ENCODE measurements at places on chromosomes 1 and 21.

DNA sequence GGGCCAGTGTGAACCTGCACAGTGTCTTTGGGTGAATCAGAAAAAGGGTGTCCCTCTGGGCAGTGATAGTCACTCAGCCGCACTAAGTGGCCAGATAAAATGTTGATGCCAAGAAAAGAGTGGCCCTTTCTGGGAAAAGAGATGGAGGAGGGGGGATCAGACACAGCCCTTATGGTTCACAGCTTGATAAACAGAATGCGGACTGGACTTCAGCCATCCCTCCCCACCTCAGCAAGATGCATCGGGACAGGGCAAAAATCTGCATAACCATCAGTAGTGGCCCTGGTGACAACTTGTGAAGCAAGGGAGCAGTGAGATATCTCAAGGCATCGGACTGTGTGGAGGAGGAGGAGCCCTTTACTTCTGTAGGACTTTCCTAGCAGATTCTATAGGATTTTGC lies 353.8 kb upstream of the PLXNA2 start:
- no peak for DNase-seq

GRCh38 chr1:46996659-46997281 lies 26.7 kb upstream of the CYP4X1 start:
- DNase-seq, result no peak

- no peak for DNase-seq
Observed at GRCh38 chr1:31640964-31641363, 3.7 kb downstream of the PEF1 start.

DNA sequence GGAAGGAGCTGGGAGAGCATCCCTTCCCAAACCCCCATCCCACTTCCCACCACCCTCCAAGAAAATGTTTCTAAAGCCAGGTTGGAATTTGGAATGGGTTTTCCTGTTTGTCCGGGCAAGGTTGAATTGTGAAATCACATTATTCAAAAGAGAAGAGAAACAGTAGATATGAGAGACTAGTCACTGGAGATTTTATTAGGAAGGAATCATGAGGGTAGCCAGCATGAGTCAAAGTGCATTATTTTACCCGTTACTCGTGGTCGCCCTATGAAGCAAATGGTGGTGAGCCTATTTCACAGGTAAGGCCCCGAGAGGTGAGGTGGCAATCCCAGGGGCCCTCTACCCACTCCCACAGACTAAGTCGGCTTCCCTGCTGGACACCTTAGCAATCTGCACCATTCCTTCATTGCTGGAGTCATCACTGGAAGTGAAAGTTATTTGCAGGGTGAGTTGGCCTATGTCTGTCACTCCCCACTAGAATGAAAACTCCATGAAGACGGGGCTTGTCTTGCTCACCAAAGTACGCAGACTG lies 52.8 kb downstream of the TOMM20 start:
- peak; percentile 62 for DNase-seq

GRCh38 chr1:11535316-11535715 lies 56.4 kb downstream of the DISP3 start:
- DNase-seq, result no peak

DNA sequence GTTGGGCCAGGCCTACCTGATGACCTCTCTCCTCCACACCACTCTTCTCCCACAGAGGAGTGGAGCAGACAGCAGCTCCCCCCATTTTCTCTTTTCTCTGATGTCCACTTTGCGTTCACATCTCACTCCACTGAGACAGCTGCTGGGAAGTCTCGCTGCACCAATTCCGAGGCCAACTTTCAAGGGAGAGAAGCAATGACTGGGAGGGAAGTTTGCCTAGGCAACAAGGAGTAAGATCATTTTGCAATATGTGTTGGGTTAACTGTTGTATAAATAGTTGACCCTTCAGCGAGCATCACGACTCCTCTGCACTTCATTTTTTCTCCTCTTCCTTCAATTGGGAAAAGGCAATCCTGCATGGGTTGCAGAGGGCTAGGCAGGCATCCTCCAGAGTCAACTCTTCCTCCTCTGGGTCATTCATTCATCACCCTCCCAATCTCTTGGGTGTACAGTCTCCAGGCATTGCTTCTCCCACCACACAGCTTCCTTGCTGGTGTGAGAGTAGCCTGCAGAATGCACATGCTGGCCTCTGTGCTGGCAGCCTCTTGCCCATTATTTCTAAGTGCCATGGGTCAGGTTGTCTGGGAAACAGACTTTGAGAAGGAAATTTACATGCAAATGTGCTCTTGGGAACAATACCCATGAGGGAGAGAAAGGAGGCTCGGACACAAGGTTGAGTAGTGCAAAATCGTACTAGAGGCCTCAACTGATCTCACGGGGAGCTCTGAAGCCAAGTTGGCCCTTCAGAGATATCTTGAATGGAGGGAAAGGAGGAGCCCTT lies 75.8 kb upstream of the BCAR3 start:
- DNase-seq, result no peak

- DNase-seq, result no peak
Observed at GRCh38 chr21:28590676-28591075, 402.0 kb downstream of the LTN1 start.

DNA sequence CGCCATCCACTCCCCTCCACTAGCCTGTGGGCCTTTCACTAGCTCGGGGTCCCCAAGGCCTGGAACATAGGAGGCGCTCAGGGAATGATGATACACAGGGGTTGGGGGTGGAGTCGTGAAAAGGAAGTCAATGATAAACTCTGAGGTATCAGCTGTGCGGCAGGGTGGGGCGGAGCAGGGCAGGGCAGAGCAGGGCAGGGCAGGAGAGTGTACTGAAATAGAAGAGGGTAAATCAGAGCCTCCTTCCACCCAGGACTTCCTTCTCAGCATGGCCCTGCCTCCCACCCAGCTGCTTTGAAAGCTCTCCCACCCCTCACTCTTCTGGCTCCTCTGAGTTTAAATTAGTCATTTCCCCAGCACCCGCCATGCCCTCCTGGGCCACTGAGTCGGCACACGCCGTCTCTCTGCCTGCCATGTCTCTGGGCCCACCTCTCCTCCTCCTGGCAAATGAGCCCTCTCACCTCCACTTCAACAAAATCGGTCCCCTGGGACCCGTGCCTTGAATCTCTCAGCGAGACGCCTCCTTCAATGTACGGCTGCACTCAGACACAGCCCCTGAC lies 16.9 kb downstream of the CAPZB start:
- DNase-seq, result no peak

DNA sequence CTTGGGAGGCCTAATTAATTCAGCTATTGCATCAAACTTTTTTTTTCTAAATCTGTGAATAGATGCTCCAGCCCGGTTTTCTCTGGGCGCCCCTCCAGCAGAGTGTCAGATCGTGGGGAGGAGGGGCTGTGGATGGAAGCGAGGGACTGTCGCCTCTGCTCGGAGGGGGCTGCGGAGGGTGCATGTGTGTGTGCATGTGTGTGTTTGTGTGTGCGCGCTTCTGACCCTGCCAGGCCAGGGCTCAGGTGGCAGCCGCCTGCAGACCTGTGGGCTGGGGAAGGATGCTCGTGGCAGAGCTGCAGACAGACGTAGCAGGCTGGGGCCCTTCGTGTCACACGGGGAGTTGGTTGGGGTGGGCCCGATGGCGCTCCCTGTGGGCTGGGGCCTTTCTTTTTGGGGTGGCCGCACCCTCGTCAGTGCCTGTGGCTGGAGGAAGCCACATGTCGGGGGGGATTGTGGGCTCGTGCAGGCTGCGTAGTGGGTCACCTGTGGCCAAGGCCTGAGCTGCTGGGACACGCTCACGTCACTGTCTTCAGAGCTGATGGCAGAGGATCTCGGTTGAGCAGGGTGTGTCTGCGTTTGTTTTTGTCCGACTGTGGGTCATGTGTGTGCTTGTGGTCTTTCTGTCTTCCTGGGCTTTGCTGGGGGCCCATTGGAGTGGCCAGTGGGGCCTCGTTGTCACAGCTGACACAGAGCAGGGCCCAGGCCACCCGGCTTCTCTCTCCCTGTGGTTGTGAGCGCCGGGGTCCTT lies 2.8 kb downstream of the SKI start:
- peak; percentile 44 for DNase-seq

- DNase-seq, result peak; percentile 100
Observed at GRCh38 chr21:45363921-45364467, 41.0 kb upstream of the COL18A1 start.

DNA sequence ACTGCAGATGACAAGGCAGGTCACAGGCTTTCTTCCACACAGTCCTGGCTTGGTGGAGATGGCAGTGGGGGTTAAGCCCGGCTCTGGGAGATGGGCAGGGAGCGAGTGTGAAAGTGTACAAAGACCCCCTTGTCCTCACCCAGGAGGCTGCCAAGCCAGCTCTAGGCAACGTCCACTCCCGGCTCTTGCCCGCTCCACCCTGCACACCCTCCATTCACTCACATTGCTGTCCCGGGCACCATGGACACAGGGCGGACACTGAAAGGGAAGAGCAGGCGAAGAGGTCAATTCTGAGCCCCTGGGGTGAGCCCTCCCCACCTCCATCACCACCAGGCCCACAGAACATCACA lies 8.9 kb downstream of the COL16A1 start:
- no peak for DNase-seq

DNA sequence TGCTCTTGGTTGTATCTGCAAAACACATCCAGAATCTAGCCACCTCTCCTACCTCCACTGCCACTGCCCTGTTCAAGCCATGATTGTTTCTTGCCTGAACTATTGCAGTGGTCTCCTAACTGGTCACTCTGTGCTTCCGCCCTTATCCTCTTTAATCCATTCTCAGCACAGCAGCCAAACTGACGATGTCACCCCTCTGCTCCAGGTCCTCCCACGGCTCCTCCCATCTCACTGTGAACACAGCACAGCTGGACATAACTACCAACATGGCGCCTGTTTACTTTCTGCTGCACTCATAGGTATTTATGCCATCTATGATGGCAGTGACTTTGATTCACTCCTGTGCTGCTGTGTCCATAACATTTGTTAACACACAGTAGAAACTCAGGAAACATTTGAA lies 406.7 kb downstream of the DISC1 start:
- no peak for DNase-seq

DNA sequence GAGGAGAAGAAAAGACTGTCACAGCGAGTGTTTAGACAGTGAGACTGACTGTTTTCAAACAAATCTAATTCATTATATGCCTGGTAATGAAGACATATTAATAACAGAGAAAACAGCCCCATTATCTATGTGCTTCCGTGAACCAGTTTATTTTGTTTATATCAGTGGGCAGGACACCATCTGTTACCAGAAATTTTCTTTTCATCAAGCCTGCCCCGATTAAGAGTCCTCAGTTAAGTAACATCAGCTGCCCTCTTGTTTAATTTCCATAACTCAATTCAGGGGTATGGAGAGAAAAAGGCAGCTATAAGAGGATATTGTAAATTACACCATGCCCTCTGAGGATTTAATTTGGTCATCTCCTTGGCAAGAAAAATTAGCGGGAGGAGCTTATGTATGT lies 94.0 kb downstream of the TMEM200B start:
- DNase-seq, result no peak

GRCh38 chr1:29983321-29983720 lies 740.1 kb downstream of the MATN1 start:
- DNase-seq, result no peak

- no peak for DNase-seq
Observed at GRCh38 chr21:35244514-35244913, 195.4 kb upstream of the RUNX1 start.

GRCh38 chr1:101918277-101918676 lies 78.4 kb downstream of the OLFM3 start:
- no peak for DNase-seq

GRCh38 chr1:192974701-192975100 lies 84.5 kb downstream of the UCHL5 start:
- DNase-seq, result peak; percentile 53

DNA sequence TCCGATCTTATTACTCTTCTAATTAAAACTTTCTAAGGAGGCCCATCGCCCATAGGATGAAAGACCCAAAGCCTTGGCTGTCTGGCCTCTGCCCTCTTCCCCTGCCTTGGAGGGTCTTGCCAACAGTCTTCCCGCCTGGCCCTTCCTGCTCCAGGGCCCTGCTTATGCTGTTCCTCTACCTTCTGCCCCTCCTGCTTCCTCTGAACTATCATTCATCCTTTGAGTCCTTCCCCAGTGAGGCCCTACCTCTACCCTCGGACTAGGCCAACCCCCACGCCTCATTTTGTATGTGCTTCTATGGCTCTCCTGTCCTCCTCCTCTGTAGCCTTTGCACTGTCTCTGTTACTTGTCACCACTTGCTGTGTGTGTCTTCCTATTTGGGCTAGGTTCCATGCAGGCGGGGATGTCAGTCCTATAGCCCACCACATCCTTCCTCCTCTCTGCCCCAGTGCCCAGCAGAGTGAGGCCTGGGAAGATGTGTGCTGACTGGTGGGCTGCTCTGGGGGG lies 5.4 kb downstream of the RUSC1 start:
- DNase-seq, result no peak

GRCh38 chr1:203772836-203773235 lies 7.9 kb downstream of the LAX1 start:
- DNase-seq, result no peak

DNA sequence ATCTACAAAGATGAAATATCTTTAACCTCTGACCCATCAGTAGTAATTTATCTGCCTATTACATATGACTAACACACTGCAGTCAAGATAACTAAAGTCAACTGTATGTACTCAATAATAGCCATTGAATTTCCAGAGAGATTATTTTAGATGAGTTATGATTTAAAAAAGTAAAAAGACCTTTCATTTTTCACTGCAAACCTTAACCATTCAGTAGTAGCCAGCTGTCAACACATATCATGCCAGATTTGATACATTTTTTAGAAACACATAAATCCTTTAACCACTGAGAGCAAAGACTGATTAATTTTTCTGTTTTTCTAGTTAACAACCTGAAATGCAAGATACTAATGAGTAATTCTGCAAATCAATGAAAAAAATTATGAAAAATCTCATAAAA lies 31.0 kb downstream of the PALMD start:
- no peak for DNase-seq

DNA sequence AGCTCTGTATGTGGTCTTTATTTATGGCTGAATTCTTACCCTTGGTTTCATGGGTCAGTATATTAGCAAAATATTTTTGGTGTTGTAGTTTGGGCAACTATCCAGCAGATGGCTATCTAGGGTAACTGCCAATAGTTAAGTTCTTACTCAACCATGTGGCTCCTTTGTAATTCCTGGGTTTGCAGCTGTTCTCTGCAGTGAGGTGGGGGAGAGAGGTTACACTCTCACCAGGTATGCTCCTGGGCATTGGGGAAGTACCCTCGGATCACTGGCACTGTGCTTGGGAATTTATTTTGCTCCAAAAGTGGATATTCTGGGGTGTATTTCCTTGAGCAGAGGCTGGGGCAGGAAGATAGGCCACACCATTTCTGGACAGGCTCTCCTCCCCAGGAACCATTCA lies 436.7 kb upstream of the TMPRSS15 start:
- no peak for DNase-seq

DNA sequence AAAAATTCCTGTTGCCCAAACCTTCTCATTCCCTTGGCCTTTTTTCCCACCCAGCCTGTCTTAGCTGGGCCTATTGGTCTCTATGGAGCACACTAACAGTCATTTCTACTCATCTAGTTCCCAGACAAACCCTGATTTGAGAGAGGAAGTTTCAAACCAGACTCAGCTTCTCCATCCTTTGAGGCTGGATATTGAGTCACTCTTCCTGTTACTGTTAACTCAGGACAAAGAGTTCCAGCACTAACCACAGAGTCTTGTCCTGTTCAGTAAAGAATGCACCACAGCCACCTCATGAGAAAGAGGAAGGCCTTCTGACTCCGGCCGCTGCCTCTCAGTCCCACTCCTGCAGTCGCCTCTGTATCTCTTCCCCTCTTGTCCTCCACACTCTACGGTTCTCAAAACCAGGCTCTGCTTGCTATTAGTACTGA lies 137.8 kb downstream of the PTPRC start:
- DNase-seq, result peak; percentile 99

GRCh38 chr1:194640322-194640721 lies 1453.9 kb upstream of the B3GALT2 start:
- DNase-seq, result no peak

Measured in EH (cell line).